T-helper 1 cell (primary cell): ENCODE measurements at places on chromosomes 5 and 9.

- no peak for DNase-seq
Observed at GRCh38 chr5:39257554-39257953, 38.2 kb upstream of the FYB1 start.

DNA sequence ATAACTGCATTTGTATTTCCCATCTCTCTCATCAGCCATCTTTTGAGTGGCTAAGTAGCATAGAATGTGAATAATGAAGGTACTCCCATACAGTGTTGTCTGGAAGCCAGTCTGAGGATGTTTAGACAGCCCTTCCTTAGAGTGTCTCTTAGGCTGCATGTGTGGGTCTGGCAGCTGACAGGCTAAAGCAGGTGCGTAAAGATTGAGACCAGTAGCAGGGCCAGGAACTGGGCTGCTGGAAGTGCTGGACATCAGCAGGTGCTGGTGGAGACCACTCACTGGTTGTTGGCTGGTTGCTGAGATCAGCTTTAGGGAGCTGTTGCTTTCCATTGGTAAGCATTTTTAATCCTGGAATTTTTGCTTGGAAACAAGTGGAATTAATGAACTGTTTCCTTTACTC lies 197.5 kb downstream of the PCSK5 start:
- DNase-seq = no peak

GRCh38 chr5:180291234-180291940 lies 496 bp downstream of the MAPK9 start:
- peak; percentile 30 for DNase-seq

GRCh38 chr5:178778919-178779318 lies 48.5 kb upstream of the ZNF354A start:
- DNase-seq = no peak

- DNase-seq = no peak
Observed at GRCh38 chr9:127161081-127161624, 38.7 kb upstream of the ANGPTL2 start.

GRCh38 chr5:150227036-150227435 lies 37.2 kb downstream of the SLC6A7 start:
- no peak for DNase-seq

DNA sequence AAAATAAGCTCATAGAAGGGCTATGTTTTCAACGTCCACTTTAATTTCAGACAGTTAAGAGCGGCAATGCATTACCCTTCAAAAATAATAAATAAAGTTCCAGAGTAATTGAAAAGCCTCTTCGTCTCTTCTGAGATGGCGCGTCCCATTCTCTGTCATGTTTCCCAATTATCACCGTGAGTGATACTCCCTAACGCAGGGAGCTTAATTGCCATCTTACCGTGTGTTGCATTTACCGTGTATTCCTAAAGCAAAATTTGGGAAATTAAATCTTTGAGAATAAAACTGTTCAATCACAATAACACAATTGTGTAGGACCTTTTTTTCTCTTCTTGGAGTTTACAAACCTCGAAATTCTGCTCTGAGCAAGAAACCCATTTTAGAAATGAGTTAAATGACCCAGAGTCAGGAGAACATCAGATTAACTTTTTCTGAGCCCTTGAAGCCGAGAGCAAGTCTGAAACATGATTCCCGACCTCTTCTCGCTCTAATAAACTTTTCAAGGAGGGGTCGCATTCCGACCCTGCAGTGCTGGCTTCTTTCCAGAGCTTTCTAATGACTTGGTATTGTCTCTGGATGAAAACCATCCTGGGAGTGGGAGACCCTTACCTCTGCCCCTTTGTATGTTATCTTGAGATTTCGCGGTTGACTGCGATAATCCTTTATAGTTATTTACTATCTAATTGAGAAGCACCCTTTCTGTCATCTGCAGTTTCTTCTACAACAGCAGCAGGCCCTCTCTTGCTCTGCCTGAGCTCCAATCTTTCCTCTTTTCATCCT lies 251.5 kb downstream of the FSTL4 start:
- DNase-seq = no peak

DNA sequence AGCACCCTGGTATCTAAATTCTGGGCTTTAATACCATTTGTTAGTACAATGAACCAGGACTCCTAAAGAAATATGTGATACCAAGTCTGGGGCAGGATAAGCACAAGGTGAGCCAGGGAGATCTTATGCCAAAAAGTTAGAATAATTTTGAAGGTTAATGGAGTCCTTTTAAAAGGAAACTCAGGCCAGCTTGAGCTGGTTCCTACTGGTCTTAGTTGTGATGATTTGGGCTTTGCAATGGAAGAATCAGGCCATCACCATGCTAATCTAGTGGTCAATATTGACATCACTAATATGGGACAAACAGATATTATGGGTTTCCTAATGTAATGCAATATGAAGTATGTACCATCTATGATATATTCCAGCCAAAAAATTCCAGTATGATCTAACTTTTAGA lies 7.5 kb upstream of the SPATA9 start:
- DNase-seq = no peak

GRCh38 chr5:80933036-80933435 lies 27.1 kb upstream of the RASGRF2 start:
- DNase-seq = no peak

DNA sequence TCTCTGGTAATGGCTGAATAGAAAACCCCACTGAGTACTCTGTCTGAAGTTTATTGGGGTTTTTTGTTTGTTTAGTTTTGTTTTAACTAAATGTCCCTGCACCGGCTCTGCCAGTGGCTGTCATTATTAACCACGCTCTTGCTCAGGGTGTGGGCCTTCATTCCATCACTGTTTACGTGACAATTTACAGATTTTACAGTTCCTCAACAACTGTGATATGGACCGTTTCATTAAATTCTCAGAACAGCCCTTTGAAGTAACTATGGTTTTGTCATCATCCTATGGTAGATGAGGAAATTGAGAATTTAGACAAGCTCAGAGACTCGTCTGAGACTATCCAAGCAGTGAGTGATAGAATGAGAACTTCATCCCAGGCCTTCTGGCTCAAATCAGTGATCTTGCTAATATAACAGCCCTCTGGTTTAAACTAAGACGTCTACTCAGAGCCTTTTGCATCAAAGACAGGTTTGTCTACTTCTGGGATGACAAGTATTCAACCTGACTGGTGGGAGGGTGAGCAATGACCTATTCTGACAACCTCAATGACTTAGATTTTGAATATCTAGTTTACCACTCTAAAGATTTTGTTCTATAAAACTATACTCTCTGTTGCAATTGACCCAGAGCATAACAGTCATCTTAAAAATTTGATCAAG lies 77.3 kb upstream of the MAP3K1 start:
- DNase-seq = peak; percentile 49

- no peak for DNase-seq
Observed at GRCh38 chr9:121009650-121010049, 40.4 kb downstream of the C5 start.

- DNase-seq = no peak
Observed at GRCh38 chr5:140220032-140220697, 45.2 kb downstream of the CYSTM1 start.

DNA sequence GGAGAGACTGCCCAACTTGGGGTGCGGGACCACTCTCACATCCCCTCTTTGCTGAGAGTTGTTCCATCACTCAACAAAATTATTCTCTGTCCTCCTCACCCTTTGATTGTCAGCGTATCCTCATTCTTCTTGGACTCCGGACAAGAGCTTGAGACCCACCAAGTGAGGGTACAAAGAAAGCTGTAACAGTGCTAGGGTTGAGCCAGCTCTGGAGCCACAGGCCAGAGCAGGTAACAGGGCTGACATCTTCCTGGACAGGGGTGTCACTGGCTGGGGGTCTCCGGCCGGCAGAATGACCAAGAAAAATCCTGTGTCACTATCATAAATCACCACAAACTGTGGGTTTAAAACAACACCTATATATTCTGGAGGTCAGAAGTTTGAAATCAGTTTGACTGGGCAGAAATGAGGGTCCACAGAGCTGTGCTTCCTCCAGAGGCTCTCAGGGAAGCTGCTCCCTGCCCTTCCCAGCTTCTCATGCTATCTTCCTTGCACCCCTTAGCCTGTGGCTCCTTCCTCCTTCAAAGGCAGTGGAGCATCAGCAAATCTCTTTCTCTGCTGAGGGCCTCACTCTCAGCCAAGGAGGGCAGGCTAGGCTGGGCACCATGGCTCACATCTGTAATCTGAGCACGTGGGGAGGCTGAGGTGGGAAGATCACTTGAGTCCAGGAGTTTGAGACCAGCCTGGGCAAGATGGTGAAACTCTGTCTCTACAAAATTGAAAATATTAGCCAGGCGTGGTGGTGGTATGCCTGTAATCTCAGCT lies 4.1 kb upstream of the BBLN start:
- no peak for DNase-seq

- DNase-seq = peak; percentile 66
Observed at GRCh38 chr9:35882263-35882848, 12.2 kb upstream of the OR13J1 start.

DNA sequence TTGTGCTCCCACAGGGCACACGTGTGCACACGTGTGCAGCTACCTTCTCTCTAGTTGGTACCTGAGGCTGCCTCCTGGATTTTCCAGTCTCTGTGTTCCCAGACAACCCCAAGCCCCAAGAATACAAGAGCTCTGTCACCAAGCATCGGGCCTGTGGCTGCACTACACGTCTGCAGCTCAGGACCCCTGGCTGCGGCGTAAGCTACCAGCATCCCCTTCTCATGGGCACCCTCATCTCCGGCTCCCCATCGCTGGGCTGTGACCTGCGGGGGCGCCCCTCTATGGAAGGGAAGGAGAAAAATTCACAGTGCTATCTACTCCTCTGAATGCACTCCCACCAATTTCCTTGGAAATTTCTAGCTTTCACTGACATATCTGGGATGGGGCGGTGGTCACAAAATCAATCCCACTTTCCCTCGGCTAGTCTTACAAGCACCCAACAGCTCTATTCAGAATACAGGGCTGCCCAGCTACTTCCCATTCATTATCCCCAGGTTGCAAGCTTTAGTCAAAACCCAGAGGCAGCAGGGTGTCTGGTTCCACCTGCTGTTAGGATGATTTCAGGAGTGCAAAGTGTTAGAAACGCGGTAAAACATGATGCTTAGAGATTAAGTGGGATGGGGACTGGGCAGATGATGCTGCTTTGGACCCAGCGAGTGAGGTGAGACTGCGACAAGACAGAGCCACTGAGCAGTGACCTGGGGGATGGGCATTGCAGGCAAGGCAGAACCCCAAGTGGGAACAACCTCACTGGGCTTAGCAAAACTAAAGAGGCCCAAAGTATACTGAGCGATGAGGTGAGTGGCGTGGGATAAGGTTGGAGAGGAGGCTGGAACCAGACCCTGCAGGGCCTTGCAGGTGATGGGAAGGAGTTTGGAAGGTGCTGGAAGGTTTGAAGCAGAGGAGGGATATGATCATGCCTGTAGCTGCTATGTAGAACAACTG lies 121.7 kb downstream of the KCNIP1 start:
- DNase-seq = no peak

GRCh38 chr9:97510797-97511654 lies 9.6 kb downstream of the TMOD1 start:
- DNase-seq = no peak

DNA sequence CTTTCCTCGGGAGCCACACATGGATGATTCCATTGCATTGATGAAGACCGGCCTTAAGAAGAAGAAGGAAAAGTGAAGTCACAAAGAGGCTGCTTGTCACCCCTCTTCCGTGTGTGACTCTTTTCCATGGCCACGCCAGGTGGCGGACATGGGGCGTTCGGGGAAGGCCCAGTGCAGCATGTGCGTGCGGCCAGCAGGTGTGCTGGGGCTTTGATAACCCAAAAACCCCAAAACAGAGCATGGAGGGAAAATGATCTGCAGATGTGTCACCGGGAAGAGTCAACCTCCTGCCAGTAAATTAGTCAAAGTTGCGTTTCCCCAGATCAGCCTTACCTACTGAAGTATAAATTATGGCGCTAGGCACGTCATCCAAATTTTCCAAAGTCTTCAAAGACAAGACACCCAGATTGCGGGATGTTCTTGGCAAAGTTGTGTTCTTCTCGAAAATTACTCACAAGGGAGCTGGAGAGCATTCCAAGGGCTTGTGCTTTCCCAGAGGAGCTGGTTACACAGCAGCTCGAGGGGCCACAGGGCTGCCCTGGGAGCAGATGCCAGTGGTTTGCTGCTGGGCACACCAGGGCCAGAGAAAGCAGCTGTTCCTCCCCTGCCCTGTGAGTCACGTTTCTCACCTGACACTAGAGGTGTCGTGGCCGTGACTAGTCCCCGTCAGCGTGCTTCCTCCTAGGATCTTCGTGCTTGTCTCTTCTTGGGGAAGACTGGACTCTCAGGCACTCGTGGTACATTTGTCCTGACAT lies 53.9 kb downstream of the IRX2 start:
- no peak for DNase-seq

GRCh38 chr5:169091396-169091980 lies 209.5 kb downstream of the SLIT3 start:
- no peak for DNase-seq

DNA sequence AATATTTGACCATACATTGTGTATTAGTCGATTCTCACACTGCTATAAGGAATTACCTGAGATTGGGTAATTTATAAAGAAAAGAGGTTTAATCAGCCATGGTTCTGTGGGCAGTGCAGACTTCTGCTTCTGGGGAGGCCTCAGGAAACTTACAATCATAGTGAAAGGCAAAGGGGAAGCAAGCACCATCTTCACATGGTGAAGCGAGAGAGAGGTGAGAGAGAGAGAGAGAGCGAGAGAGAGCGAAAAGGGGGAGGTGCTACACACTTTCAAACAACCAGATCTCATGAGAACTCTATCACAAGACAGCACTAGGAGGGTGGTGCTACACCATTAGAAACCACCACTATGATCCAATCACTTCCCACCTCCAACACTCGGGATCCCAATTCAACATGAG lies 4.1 kb upstream of the GRAMD2B start:
- DNase-seq = peak; percentile 39

DNA sequence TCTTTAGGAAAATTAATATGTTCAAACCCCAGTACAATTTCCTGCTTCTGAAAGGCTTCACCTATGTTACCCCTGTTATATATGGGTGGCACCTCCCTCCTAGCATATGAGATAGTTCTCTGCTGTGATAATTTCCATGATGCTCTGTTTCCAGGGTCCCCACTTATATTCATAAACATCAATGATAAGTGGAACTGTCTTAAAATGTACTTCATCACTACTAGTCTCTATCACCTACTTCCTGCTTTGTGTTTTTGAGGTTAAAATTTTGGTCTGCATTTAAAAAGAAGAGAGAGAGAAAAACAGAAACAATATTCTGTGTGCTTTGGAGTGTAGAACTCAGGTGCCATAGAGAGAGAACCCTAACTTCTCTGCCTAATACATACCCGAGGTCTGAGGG lies 234.7 kb downstream of the HTR1A start:
- no peak for DNase-seq

DNA sequence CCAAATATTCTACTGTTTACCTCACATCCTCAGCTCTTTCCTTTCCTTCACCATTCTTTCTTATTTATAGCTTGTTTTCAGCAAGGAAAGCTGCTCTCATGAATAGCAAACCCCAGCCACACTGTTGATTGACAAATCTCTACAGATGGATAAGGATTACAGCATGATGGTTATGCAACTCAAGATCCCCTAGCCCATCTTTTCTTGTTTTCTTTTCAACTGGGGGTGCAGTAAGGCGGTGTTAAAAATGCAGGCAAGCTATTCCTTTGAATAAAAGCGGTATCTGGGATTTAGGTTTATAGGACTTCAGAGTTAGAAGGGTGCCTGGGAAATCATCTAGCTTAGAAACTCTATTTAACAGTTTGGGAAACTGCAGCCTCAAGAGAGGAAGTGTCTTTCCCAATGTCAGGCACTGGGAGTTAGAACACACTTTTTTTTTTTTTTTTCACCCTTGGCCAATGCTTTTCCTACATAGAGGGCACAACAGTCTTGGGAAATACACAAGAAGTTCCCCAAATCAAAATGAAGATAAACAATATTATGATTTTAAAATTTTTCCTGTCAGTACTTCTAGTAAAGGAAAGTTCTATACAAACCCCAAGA lies 2.6 kb downstream of the SPARC start:
- no peak for DNase-seq
